NT2/D1 (cell line): ENCODE measurements at places on chromosomes 11 and 22.

DNA sequence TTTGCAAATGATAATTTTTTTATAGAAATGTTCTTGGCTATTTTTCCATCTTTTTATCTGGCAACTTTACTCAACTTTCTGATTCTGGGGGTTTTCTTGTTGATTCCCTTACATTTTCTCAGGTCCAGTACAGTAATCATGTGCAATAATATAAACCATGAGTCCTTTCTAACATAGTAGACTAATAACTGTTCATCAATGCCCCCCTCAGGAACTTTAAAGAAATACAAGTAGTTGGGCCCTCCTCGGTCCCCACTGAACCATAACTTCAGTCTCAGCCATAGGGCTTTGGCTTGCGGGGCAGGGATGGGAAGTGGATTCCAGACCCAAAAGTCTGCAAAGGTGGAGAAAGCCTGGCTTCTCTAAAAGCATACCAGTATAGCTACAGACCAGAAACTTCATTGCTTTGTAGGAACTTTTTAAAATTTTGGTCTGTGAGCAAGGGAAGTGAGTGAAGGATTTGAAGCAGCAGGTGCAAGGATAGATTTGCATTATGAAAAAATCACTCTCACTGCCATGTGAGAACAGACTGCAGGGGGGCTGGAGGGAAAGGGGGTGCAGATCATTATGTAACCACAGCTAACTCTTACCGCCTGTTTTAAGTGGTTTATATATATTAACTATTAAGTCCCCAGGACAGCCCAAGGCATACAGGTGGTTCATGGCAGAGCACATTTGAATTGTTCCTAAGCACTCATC lies 10.4 kb upstream of the TUB start:
- DNase-seq = no peak

DNA sequence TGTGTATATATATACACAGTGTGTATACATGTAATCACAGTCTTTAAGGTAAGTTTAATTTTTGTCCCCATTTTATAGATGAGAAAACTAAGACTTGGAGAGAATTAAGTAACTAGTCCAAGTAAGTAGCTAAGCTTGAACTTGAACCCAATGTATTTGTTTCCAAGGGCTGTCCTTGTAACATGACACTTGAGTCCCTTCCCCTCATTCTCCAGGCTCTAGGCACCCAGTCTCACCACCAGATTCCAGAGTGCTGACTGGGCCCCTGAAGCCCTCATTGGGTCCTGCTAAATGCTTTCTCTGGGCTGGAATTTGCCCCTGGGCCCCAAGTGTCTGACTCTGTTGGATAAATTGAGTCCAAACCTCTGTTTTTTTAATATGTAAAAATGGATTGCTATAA lies 45.5 kb downstream of the ADM start:
- peak; percentile 80 for DNase-seq

GRCh38 chr22:46728470-46728869 lies 9.6 kb downstream of the CERK start:
- no peak for DNase-seq

DNA sequence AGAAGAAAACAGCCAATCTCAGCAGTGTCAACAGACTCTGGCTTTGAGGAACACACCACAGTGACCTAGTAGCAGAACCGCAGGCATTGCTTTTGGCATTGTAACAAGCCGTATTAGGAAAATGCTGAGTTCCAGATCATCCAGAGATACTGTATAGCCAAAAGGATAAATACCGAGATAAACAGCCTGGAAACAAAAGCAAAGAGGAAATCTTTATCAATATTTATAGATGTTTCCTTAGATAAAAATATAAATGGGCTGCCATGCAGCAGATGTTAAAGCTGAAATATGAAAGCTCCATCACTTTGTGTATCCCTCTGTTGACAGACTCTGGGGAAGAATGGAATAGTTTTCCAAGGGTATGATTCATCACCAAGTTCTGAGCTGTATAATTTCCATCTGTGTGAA lies 98.9 kb upstream of the TP53AIP1 start:
- DNase-seq = no peak

GRCh38 chr11:70682760-70683159 lies 284.4 kb downstream of the CTTN start:
- no peak for DNase-seq

DNA sequence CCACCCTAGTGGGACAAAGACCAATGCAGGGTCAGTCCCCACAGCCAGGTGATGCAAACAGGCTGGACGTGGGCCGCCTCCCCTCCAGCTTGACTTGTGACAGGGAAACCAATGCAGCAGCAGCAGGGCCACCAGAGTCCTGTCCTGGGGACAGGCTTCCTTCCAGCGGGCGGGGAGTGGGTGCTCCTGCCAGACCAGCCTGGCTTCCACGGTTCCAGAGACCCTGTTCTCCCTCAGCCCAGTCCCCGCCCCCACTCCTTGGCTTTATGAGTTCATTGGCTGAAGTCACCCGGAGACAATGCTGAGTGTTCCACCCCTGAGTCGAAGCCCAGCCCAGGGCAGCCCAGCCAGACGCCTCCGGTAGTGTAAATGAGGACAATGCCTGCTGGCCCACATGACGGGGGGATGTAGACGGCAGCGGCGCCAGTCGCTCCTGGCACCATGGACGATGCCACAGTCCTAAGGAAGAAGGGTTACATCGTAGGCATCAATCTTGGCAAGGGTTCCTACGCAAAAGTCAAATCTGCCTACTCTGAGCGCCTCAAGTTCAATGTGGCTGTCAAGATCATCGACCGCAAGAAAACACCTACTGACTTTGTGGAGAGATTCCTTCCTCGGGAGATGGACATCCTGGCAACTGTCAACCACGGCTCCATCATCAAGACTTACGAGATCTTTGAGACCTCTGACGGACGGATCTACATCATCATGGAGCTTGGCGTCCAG lies at the start of gene TSSK2:
Gene TSSK2, plus strand, starts transcription at position 350 of the 726 bp plus-strand sequence. Its CDS starts 92 bp downstream, at position 442.
- DNase-seq = no peak

GRCh38 chr22:19199479-19199878 lies 20.9 kb upstream of the SLC25A1 start:
- no peak for DNase-seq

- DNase-seq = no peak
Measured at GRCh38 chr11:66958956-66959274, 732 bp upstream of the PC start.

DNA sequence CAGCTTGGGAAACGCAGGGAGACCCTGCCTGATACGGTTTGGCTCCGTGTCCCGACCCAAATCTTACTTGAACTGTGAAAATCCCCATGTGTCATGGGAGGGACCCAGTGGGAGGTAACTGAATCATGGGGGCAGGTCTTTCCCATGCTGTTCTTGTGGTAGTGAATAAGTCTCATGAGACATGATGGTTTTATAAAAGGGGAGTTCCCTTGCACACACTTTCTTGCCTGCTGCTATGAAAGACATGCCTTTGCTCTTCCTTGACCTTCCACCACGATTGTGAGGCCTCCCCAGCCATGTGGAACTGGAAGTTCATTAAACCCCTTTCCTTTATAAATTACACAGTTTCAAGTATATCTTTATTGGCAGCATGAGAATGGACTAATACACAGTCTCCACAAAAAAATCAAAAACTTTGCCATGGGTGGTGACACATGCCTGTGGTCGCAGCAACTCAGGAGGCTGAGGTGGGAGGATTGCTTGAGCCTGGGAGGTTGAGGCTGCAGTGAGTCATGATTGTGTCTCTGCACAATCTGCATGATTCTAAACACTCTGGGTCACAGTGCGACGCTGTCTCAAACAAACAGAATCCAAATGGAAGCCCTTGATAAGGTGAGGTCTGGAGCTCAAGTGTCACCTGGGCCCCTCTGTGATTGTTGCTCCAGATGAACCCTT lies 34.9 kb downstream of the SYN3 start:
- DNase-seq = no peak

DNA sequence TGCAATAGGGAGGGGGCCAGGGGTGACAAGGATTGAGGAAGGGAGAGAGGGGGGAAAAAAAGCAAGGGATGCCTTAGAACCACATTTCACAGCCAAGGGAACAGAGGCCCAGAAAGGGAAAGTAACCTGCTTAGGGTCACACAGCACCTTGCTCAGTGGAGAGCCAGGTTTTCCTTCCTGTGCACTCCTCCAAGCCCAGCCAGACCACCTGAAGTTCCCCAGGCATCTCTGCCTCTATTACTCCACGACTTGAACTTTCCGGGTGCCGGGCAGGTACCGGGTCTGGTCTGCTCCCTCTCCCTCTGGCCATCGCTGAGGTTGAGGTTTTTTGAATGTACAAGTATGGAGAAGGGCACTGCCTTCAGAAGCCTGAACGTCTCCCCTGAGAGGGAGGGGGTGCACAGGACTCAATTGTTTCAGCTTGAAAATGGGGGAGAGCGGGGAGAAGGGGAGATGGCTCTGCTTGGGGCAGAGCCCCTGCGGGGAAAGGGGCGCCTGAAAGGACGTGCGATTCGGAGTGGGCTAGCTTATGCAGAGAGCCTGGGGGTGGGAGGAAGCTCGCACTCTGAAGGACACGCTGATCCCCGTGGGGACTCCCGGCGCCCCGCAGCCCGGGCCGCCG lies 516 bp upstream of the SERPINH1 start:
- DNase-seq = no peak

DNA sequence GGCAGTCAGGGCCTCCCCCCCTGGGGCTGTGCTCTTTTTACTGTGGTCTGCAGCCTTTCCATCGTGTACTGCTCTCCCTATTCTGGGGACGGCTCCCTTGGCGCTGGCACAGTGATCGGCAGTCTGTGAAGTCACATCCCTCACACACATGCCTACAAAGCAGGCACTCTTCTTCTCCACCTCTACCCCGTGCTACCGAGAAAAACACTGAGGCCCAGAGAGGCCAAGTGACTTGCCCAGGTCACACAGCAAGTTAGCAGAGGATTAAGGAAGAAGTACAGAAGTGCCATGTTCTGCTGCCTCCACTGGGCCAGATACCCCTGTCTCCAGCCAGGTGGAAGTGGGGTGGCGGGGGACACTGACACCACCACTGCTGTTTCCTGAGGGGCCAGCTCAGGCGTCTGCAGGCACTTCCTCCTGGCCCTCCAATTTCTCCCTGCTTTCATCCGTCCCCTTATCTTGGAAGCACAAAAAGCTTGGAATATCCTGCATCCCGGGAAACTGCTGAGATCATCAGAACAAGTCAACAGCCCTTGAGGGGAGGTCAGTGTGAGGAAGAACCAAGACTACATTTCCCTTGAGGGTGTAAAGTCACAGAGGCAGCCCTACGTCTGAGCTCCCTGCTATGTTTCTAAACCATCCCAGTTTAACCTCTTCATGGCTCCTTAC lies 30.2 kb upstream of the KLHL35 start:
- no peak for DNase-seq

GRCh38 chr11:107957109-107957588 lies 28.9 kb downstream of the RAB39A start:
- no peak for DNase-seq

- no peak for DNase-seq
Measured at GRCh38 chr11:34223021-34223813, 117.8 kb downstream of the NAT10 start.

DNA sequence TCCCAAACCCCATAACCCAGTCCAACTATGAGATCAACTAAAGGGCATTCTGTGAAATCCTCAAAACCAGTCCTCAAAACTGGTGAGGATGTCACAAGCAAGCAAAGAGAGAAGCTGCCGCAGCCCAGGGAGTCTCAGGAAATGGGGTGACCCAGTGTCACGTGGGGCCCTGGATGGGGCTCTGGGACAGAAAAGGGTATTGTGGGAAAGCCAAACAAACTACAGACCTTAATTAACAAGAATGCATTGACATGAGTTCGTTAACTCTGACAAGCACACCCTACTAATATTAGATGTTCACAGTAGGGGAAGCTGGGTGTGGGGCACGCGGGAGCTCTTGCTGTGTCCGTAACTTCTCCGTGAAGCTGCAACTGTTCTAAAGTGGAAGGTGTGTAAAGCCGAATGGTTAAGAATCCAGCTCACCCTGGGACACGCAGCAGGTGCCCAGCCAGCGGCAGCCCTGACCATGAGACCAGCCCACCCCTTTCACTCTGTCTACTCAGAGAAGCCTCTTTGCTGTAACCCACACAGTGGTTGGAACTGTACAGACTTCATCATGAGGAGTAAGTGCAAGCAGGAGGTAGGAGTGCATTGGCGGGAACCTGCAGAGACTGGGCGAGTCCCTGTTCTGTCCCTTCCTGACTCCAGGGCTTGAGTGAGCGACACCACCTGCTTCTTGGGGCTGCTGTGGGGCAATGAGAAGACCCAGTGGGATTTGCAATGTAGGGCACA lies 17.9 kb downstream of the LINC01488 start:
- DNase-seq = no peak

DNA sequence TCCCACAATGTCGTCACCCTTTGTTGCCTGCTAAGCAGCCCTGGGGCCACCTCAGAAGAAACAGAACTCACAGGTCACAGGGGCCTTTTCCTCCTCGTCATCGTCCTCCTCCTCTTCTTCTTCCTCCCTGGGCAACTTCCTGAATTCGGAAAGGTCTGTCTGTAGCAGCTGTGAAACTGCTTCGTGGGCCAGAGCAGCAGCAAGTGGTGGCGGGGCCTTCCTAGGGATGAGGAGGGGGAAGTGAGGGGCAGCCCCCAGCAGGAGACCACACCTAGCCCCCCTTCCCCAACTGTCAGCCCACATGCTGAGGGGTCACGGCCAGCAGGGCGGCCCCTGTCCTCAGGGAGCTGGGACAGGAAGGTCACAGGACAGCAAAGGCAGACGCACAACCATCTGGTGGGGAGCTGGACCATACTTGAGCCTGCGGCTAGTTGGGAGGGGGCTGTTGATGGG lies 13.2 kb downstream of the PPM1F start:
- DNase-seq = no peak

DNA sequence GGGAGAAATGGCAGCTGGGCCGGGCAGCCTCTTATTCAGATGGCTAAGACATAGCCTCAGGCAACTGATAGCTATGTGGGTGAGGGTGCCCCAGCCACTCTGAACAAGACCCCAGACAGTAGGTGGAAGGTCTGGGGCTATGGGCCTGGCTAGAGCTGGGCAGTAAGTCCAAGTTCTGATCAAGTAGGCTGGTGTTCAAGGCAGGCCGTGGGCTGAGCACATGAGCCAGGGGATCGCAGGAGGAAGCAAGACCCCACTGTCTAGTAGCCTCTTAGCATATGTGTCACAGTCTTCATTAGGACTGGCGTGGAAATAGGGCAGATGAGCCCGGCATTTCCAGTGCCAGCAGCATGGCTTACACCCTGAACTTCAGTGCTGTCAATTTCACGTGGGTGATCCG lies 192.1 kb downstream of the ADAMTS15 start:
- no peak for DNase-seq

GRCh38 chr22:41823797-41824196 lies 9.1 kb upstream of the SREBF2 start:
- no peak for DNase-seq

DNA sequence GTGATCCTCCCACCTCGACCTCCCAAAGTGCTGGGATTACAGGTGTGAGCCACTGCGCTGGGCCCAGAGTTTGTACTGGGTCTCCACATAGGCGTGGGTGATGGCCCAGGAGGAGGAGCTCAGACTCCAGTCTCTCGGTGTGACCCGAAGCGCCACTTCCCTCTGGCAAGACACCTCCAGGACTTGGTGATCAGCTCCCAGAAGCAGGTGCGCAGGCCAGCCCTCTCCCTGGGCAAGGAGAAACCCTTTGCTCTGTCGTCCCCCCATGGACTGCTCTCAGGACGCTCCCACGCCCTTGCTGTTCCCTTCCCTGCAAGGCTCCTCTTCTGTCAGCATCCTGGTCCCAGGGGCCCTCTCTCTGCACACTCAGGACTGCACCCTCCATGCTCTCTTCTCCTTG lies 5.5 kb upstream of the YPEL1 start:
- DNase-seq = no peak

- DNase-seq = no peak
Measured at GRCh38 chr11:60923800-60924109, 505 bp upstream of the TMEM132A start.

GRCh38 chr22:46047226-46047625 lies 70.3 kb upstream of the WNT7B start:
- DNase-seq = no peak

- DNase-seq = peak; percentile 27
Measured at GRCh38 chr11:41872426-41872825, 413.0 kb upstream of the LRRC4C start.
